ENCODE measurements at places on chromosomes 5 and 9.

DNA sequence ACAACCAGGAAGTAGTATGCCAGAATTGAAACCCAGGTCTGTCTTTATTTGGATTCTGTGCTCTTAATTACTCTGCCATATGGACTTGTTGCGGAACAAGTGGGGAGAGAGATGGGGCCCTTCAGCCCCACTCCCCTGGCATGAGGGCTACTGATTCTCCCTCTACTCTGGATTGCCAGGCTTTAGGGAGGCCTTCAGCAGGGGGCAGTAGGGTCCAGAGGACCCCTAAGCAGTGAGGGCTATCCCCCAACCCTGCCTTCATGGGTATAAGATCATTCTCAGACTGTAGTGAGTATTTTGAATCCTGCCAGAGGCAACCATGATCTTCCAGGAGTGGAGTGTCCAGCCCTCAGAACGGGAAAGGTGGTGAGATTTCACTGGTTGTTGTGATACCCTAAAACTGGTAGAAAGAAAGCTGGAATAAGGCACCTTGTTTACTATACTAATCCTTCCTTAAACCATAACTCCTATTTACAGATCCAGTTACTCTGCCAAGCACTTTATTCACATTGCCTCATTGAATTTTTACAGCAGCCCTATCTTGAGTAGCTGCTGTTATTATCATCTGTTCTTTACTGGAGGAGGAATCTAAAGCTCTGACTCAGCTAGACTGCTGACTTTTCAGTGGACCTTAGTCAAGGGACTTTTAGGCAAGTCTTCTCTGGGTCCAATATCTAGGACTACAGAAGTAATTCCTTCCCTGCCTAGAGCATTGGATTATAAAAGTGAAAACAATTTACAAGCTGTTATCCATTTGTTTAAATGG is 31.3 kb upstream of the LARP1 start:
- DNase-seq, result no peak

- DNase-seq, result no peak
Observed at GRCh38 chr9:120583958-120584369, 4.0 kb upstream of the CDK5RAP2 start.

GRCh38 chr9:36158917-36159316 is 10.3 kb upstream of the CCIN start:
- no peak for DNase-seq

GRCh38 chr5:5371005-5371404 is 51.5 kb upstream of the ICE1 start:
- no peak for DNase-seq

DNA sequence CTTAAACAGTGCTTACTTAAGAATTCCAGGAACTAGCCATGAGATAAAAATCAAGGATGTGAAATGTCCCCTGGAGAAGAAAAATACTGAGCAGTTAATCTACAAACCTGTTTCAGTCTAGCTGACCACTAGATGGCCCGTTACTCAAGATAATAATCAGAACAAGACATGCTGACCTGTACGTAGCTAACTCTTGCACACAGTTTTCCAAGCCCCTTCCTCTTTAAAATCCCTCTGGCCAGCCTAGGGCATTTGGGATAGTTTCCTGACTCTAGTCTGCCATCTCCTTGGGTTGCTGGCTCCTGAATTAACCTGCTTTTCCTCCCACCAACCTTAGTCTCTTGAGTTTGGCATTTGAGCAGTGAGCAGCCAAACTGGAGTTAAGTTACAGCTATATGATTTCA is 59.2 kb upstream of the TRAF1 start:
- no peak for DNase-seq

DNA sequence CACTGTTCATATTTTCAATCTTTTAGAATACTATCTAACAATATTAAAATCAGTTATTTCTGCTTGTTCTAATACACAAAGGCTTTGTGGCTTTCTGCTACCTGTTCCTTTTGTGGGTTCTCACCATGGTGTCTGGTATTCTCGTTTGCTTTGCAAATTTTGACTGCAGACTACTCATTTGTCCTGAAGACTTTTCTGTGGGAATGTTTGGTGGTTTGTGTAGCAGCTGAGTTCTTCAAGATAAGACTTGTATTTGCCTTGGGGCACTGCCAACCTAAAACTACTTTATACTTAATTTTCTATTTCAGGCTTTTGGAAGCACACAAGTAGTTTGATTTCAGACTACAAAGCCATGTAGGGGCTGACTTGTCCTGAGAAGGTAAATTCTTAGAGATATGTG is 11.1 kb downstream of the IL33 start:
- DNase-seq, result no peak

DNA sequence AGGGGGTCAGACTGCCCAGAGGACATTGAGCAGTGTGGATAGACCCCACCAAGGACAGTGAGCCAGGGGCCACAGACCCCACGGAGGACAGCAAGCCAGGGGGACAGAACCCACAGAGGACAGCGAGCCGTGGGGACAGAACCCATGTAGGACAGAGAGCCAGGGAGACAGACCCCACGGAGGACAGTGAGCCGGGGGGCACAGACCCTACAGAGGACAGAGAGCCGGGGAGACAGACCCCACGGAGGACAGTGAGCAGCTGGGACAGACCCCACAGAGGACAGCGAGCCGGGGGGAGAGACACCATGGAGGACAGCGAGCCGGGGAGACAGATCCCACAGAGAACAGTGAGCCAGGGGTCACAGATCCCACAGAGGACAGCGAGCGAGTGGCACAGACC is 3.4 kb upstream of the ZDHHC11 start:
- DNase-seq, result no peak

- no peak for DNase-seq
Observed at GRCh38 chr9:72612449-72612848, 91.0 kb downstream of the TMC1 start.

- DNase-seq, result no peak
Observed at GRCh38 chr9:15469406-15469805, 41.4 kb downstream of the PSIP1 start.

DNA sequence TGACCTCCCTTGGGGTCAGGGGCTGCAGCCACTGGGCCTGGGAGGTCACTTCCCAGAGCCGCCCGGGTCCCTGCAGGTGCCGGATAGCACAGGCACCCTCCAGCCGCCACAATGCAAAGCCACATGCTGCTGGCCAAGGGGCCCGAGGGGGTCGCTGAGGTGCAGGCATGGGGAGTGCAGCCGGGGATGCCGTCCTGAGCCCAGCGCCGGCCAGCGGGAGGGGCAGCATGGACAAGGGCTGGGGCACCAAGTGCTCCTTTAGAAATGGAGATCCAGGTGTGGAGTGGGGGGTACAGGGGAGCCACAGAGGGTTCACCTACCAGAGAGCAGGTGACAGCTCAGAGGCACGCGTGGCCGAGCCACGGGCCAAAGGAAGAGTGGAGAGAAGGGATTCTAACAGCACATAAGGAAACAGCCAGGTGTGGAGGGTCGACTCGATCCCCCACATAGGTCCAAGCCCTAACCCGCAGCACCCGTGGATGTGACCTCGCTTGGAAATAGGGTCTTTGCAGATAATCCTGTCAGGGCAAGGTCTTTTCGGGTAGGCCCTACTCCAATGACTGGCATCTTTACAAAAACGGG is 24.7 kb downstream of the ZDHHC11B start:
- DNase-seq, result no peak

GRCh38 chr5:83683836-83684235 is 36.8 kb downstream of the HAPLN1 start:
- no peak for DNase-seq

DNA sequence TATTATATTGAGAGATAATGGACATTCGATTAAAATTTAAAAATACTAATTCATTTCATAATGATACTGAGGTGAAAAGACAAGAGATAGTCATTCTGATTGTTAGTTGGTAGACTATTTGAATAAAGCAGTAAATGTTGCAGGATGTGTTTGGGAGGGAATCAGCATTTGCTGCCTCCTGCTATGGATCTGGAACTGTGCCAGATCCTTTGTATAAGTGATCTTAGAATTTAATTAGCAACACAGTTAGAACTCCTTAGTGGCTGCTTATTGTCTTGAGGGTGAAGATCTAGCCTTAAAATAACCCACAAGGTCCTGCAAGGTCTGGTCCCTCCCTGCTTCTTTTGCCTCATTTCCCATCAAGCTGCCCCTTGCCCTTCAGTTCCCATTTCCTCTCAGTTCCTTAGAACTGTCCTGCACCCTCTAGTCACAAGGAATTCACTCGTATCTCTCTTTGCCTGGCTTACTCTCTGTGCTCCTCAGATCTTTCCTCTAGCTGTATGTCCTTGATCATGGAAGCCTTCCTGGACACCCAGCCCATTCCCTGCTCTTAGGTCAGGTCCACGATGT is 12.5 kb downstream of the LECT2 start:
- no peak for DNase-seq

- DNase-seq, result no peak
Observed at GRCh38 chr5:145118127-145118526, 717.0 kb downstream of the PRELID2 start.

- no peak for DNase-seq
Observed at GRCh38 chr9:101068696-101069095, 40.2 kb downstream of the PLPPR1 start.

- DNase-seq, result no peak
Observed at GRCh38 chr5:127961763-127962145, 121.8 kb upstream of the SLC12A2 start.

GRCh38 chr9:88359974-88360373 is 28.3 kb upstream of the SPIN1 start:
- no peak for DNase-seq

DNA sequence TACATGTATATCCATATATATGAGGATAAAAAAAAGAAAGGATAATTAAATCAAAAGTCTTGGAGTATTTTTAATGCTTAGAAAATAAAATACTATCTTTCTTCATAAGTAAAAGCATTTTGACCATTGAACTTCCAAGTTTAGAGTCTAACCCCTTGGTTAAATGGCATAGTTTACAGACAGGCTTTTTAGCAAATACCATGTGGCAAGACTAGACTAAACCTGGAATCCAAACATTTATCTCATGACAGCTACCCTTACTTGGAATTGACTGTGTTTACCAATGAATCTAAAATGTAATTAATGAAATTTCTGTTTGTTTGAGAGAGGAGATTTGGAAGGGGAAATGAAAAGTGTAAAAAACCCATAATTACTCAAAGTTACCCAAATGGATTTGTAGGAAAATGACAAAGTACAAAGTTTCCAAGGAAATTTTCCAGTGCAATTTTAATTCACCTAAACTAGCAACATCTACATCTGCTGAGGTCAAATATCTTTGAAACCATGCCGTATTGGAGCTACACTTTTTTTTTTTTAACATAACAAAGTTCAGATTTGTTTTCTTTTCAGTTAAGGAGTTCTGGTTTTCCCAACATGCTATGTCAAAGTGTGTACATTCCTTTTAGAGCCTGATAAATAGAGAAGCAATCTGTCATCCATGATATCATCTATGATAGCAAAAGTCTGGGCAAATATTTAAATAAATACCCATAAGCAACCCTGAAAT is 272.1 kb upstream of the DAB2 start:
- DNase-seq, result no peak

DNA sequence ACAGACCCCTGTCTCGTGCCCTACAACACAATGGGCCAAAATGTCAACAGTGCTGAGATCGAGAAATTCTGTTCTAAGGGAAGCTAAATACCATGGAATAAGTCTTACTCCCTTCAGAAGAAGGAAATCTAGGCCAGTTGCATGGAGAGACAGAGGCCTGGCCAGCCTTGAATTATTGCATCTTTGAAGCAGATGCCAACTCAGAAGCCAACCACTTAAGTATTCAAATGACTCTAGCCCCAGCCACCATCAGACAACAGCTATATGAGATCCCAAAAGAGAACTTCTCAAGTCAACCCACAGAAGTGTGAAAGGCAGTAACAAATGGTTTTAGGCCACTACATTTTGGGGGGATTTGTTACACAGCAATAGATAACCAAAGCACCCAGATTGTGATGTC is 180.1 kb downstream of the ACTL7B start:
- DNase-seq, result no peak

GRCh38 chr9:89742660-89743059 is 137.8 kb downstream of the GADD45G start:
- DNase-seq, result no peak

DNA sequence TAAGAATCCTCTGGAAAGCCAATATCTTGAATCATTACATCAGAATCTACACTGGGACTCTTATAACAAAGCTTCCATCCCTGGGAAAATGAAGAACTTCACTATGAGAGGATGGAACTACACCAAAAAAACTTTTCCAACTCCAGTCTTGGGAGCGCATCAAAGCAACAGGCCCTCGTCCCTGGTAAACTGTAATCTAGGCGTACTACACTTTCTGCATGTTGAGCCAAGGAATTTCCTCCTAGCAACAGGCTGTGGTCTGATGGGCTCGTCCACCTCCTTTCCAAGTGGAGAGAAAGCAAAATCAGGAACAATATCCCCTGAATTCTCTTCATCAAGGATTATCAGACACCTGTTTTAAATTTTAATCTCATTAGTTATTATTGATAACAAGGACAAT is 94.1 kb downstream of the NFIB start:
- DNase-seq, result no peak

DNA sequence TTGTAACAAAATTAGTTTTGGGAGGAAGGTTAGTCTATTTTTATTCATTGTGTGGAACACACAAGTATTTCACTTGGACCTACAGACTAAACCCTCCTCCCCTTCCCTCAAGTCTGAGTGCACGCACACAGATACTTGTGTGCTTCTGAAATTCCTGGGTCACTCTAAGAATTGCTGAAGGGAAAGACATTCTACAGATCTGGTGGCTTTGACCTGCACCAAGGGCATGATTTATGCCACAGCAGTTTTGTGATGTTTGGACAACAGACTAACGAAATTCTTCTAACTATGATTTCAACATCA is 150.5 kb downstream of the ARL15 start:
- DNase-seq, result no peak

GRCh38 chr5:156540491-156540890 is 213.5 kb downstream of the SGCD start:
- no peak for DNase-seq

DNA sequence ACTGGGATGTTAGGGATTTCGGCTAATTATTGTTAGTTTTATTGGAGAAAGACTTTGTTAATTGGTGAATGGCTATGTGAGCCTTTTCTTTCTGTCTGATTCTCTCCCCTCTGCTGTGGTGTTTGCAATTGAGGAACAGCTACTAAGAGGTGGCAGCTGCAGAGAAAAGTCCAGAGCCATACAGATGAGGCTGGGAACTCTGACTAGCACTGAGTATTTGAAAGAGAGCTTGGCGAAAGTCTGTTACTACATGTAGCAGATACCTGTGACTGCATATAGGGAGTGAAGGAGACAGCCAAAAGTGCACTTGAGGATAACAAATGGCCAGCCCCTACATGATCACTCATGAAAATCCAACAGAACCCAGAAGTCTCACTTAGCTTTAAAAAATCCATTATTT is 44.3 kb upstream of the HSPB3 start:
- no peak for DNase-seq

DNA sequence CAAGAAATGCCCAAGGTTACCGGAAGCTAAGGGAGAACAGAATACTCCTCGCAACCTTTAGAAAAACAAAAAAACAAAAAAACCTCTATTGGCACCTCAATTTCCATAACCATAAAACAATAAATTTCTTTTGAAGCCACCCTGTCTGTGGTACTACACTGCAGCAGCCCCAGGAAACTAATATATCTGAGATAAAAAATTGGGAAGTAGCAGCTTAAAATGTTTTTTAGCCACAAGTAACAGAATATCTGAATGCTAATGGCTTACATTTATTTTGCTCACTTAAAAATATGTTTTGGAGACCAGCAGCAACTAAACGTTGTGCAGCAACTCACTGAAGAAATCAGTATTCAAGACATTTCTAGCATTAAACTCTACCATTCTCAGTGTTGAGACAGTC is 969.6 kb downstream of the DNAH5 start:
- DNase-seq, result no peak
